Urothelium cell line (cell line): ENCODE measurements at places on chromosomes 2 and 18.
A peak's percentile ranks its signal among the peaks of the same experiment; 100 is the strongest.

GRCh38 chr18:37430357-37431076 lies 135.1 kb downstream of the CELF4 start:
- no peak for DNase-seq

DNA sequence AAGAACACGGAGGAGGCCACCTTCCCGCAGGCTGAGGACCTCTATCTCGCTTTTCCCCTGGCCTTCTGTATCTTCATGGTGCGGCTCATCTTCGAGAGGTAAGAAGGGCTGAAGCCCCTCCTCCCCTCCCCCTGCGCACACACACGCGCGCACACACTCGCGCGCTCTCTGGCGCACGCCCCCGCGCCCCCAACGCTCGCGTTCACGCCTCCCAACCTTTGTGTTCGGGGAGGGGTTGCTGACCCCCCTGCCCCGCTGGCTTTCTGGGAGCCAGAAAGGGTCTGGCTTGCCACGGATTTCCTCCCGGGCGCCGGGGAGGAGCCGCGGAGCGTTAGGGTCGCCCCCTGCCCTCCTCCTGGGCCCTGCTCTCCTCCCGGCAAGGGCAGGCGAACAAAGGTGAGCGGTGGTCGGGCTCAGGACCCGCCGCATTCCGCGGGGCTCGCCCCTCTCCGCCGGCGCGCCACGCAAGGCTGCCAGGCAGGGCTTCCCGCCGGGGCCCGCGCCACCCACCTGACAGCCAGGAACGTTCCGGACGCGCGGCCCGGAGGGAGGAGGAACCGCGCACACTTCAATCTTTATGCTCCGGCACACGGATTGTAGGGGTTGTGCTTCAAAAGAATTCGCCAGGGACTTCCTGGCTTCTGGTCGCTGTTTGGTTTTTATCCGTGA lies 583 bp downstream of the CERS6 start:
- peak; percentile 55 for DNase-seq

- DNase-seq = no peak
Measured at GRCh38 chr2:12451726-12452125, 265.0 kb upstream of the TRIB2 start.

DNA sequence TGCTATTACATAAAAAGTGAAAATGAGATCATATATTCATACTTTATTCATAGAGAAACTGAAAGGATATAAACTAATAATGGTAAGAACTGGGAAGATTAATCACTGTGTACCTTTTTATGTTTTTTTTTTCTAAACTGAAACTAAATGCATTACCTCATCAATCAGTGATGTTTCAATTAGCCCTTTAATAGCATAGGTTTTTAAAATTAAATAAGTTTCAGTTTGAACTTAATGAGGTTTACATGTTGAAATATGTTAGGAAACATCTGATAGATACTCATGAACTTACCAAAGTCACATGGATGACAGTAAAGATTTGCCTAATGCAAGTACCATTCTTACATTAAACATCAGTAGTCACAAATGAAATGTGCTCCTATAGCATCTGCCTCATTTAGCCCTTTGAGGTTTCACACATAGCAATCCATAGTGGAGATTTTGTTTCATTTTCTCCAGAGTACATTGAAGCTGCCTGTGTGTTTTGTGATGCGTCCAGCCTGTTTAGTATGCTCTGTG lies 8.9 kb downstream of the MAPRE2 start:
- no peak for DNase-seq

DNA sequence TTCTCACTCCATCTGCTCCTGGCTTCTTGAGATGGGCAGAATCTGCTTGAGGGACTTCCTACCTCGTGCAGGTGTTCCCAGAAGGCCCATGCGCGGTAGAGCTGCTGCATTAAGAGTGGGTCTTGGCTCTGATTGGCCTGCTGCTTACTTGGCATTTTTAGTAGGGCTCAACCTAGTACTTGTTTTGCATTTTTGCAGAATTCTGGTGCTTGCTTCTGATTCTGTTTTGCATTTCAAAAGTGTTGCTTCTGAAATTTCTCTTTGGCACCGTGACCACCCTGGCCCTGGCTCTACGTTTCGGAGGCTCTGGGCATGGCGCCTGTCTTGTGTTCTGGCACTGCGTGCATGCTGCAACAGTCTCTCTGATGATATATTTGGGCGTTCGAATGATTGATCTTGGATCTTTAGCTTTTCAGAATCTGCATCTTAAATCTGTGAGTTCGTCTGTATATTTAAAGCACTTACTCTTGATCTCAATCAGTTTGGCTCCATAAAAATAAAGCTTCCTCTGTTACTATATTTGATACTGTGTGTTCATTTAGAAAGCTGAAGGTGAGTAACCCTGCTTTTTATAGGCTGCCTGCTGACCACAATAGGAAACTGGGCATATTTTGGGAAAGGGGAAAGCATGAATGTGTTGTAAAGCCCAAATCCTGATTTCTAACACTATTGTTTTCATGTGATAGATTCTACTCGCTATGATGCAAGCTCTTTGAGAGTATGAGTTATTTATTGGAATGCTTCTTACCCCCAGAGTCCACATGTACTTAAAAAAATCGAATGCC lies 22.2 kb downstream of the EFR3B start:
- DNase-seq = no peak

DNA sequence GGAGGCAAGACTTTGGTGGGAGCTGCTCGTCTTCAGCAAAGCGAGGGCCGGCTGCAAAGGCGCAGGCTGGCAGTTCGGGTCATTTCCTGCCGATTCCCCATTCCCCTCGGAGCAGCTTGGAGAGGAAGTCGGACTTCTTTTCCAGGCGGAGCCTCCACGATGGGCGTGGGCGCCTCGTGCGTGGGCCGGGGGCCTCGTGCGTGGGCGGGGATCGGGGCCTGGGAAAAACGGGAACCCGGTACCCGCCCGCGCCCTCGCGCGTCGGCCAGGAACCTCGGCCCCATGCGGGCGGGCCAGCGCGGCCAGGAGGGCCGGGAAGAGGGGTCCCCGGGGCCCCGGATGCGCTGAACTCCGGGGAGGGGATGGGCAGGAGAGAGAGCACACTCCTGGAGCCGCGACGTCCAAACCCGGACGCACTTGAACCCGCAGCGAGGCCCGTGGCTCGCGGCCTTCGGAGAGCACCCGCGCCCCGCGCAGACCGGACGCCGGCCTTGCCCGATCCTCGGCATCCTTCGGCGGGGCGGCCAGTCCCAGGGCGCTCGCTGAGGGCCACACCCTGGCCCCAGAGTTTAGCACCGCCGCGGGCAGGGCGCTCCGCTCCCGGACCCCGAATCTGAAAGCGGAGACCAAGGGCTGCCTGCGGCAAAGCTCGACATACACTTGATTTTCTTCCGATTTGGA lies 368.4 kb downstream of the MTX2 start:
- peak; percentile 76 for DNase-seq

DNA sequence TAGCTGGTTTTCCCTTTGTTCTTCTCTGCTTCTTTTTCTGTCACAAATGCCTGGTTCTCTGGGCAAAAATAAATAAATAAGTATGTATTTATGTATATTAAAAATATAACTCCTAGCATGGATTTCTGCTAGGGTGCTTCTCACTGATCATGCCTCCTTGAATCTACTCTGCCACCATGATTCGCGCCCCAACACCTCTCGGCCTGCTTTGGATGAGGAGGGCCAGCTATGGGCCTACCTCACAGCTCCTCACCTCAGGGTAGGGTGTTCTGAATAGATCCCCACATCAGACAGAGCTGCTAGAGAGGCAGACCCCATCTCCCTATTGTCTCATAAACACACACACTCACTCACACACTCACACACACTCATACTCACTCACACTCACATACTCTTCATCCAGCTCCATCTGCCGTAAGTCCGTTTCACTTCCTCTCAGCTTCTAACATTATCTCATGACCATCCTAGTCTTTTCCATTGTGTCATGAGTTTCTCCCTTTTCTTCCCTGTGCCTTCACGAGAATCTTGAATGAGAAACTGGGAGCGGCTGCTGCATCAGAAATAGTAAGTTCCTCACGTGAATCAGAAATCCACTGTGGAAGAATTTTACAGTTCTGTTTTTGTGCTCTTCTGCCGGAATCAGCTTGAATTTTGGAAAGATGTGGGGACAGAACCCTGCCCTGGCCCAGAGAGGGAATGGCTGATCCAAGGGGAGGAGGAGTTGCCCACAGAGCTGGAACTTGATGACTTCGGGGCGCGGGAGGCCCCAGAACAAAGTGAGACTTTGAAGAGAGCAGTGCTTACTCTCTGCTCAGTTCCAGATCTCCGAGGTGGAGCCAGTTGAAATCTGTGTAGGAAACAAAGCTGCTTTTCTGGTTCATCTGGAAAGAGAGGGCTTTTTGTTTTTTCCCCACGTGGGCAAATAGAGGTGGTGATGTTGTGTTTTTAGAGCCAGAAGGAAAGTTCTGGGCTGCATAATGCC lies 20.9 kb downstream of the ANXA4 start:
- no peak for DNase-seq
